ENCODE measurements at places on chromosomes 11 and 22. TPM values are rescaled to one million over a fixed set of nuclear protein-coding genes. Genes with fewer than 3 reads are reported as not detected.

The CYTH4 gene
- total RNA-seq, result 0.36 TPM

The H19 gene
- total RNA-seq, result 65.2 TPM

The KCNJ4 gene
- 0.03 TPM for total RNA-seq

The TSGA10IP gene
- total RNA-seq, result not detected

The DBX1 gene
- total RNA-seq, result not detected

The GRK2 gene
- 38.8 TPM for total RNA-seq

The TRIM51 gene
- total RNA-seq, result not detected

Data from smooth muscle cell of the pulmonary artery (primary cell).